HFFc6 (cell line): ENCODE measurements at places on chromosomes 3 and 15.
A peak's percentile ranks its signal among the peaks of the same experiment; 100 is the strongest.

DNA sequence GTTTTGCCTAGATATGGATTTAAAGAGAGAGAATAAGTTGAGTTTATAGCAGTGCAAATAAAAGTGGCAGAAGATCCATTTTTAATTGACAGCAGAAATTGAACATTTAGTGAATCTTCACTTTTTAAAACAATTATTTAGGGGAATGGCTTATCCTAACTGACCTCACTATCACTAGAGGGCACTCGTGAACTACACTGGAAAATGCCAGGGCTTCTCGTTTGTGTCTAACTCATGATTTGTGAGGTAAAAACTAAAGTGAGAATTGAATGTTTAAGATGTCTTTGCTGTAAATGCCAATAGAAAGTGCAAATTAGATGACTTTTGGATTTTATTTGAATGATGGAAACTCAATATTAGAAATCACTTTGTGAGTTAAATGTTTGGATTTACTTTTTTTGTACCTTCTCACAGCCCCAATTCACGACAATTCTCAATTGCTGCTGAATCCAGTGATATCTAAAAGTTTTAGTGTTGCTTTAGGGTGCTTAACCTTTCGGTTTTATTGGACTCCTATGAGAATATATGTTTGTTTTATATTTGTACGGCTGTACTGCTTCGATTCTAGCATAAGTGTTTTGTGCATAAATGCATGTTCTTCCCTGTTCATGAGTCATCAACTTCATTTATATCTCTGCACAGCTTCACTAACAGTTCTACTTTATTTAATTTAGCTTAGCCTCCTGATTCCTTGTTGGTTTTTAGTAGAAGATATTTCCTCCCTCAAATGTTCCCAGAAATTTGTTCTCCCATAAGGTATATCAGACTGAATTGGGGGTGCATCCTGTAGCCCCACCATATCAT, 462.1 kb downstream of the MFSD1 start:
- DNase-seq = peak; percentile 50
- no peak overlapping the region for H3K27ac ChIP-seq
- H3K4me1 ChIP-seq = peaks cover 22% of the 10 kb centered on the region
- H3K27me3 ChIP-seq = peaks cover 10% of the 10 kb centered on the region
- no peaks in the 10 kb centered on the region for H3K36me3 ChIP-seq

- peak within 1 kb of the TSS; percentile 92 for H3K27ac ChIP-seq
- H3K27me3 ChIP-seq = peaks cover 5% of the 10 kb centered on the region; the same call in 1 of the 2 replicates
- peaks cover 24% of the 10 kb centered on the region for H3K36me3 ChIP-seq
- peaks cover 35% of the 10 kb centered on the region for H3K4me1 ChIP-seq
- peak; percentile 32 for DNase-seq
Observed at GRCh38 chr3:136818769-136819391, at the start of gene SLC35G2. TSS of gene SLC35G2 (plus strand) at chr3:136819126. CDS start at chr3:136854461, 35,335 bp downstream.

DNA sequence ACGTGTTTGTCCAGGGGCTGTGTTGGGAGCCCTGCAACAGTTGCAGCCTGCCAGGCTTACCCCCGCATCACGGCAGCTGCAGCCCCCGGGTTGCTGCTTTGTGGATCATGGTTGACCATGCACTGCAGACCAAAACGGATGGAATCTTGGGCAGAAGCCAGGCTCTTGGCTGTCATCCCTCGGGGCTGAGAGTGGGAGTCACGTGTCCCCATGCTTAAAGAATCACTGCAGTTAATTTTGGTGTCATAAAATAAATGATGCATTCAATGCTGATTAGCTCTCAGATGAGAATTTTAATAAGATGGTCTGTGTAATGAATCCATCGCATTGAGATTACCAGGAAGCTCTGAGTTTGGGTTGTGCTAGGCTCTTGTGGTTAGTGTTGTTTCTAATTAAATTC, 115.6 kb downstream of the CHDH start:
- H3K4me1 ChIP-seq = no peaks in the 10 kb centered on the region; the same call in 1 of the 2 replicates
- H3K27ac ChIP-seq = no peak overlapping the region
- peaks cover 17% of the 10 kb centered on the region for H3K27me3 ChIP-seq
- H3K4me3 ChIP-seq = no peak overlapping the region
- no peaks in the 10 kb centered on the region for H3K36me3 ChIP-seq
- DNase-seq = peak; percentile 11

DNA sequence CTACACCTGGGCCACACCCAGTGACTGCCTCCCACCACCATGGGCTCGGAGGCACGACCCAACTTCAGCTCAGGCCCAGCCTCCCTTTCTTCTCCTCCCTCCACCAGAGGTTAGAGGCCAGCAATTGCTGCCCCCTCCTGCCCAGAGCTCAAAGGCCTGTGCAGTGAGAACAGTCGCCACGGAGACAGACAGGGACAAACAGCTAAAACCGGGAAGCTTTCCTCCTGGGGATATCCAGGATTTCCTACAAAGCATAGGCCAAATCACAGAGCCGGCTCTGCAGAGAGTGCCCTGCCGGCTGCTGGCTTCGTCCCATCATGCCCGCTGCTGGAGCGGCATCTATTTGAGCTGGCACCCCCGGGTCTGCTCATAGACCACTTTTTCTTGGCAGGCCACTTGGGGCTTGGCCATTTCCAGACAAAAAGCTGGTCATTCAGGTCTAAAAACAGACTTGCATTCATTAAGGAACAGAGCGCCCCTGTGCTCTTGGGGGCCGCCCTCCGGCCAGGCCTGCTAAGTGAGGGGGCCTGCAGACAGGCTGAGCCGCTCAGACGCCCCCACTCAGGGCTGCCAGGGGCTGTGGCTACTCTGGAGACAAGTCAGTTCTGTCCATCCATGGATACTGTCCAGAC, 17.5 kb downstream of the GRAMD2A start:
- DNase-seq = no peak
- H3K36me3 ChIP-seq = no peaks in the 10 kb centered on the region
- H3K4me3 ChIP-seq = no peak overlapping the region
- no peak overlapping the region for H3K27ac ChIP-seq

DNA sequence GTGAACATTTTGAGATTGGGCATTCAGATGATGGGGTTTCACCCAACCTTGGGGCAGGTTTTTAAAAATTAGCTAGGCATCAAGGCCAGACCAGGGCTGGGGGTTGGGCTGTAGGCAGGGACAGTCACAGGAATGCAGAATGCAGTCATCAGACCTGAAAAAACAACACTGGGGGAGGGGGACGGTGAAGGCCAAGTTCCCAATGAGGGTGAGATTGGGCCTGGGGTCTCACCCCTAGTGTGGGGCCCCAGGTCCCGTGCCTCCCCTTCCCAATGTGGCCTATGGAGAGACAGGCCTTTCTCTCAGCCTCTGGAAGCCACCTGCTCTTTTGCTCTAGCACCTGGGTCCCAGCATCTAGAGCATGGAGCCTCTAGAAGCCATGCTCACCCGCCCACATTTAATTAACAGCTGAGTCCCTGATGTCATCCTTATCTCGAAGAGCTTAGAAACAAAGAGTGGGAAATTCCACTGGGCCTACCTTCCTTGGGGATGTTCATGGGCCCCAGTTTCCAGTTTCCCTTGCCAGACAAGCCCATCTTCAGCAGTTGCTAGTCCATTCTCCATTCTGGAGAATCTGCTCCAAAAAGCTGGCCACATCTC, 6.1 kb downstream of the RHO start:
- H3K4me3 ChIP-seq = no peak overlapping the region
- DNase-seq = no peak
- no peak overlapping the region for H3K27ac ChIP-seq
- peaks cover 24% of the 10 kb centered on the region for H3K4me1 ChIP-seq
- H3K36me3 ChIP-seq = no peaks in the 10 kb centered on the region

- peaks cover 2% of the 10 kb centered on the region; the same call in 1 of the 2 replicates for H3K27me3 ChIP-seq
- no peak for DNase-seq
- H3K4me1 ChIP-seq = no peaks in the 10 kb centered on the region
- H3K36me3 ChIP-seq = peaks cover 34% of the 10 kb centered on the region
Observed at GRCh38 chr15:22903961-22904534, 65.6 kb downstream of the NIPA2 start.

DNA sequence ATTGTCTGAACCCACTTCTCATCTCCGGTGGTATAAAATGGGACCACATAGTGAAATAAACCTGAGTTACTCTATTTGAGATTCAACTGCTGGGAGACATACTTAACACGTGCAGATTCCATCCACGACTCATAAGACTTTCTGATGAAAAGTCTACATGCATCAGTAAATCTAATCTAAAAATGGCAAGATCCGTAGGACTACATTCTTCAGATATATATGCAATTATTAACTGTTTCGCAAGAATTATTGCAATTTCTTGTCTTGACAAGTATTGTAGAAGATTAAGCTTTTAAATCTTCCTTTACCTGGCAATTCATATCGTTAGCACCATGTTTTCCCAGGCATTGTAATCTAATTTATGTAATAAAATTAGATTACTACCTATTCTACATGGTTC, 718.7 kb upstream of the CBLB start:
- H3K36me3 ChIP-seq = no peaks in the 10 kb centered on the region
- H3K4me1 ChIP-seq = no peaks in the 10 kb centered on the region
- DNase-seq = no peak
- no peak overlapping the region for H3K27ac ChIP-seq
- no peak overlapping the region for H3K4me3 ChIP-seq
- no peaks in the 10 kb centered on the region for H3K27me3 ChIP-seq

DNA sequence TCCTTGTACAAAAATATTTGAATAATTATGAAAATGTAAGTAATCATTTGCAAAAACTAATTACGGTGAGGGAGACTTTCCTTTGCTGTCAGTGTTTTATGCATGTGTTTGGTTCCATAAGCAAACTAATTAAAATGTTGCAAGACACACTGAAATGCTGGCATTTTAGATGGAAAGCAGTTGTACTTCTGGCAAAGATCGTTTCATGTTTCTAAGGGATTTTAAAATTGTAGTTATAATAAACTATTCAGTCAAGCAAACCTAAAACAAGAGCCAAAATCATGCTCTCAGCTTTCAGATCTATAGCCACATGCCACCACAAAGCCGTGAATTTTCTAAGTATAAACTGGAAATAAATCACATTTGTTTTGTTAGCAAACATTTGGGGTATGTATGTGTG, 240.1 kb upstream of the ZNF385D start:
- no peaks in the 10 kb centered on the region for H3K4me1 ChIP-seq
- H3K27ac ChIP-seq = no peak overlapping the region
- H3K4me3 ChIP-seq = no peak overlapping the region
- DNase-seq = no peak
- no peaks in the 10 kb centered on the region; the same call in 1 of the 2 replicates for H3K27me3 ChIP-seq
- H3K36me3 ChIP-seq = no peaks in the 10 kb centered on the region

DNA sequence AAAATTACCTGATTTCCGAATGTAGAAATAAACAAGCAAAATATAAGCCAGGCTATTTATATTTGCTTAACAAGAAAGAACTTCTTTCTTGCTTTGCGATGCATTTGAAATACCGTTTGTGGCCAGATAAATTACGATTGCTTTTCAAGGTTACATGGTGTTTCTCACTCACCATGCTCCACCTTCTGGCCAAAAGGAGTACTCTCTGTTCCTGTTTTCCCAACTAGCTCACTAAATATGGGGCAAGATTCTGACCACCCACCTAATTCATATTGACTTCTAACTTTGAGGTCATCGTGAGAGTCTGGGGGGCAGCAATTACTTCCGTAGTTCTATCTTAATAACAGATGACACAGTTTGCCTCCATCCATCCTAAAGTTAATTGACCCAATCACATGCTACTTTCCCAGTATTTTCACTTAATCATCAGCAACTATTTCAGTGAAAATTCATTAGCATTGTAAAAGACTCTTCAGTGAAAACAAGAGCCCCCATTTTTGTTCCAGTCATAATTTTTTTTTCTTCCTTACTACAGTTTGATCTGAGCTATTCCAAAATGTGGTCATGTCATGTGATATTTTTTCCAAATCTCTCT, 25.9 kb downstream of the ACP3 start:
- H3K27me3 ChIP-seq = peaks cover 11% of the 10 kb centered on the region; the same call in 1 of the 2 replicates
- H3K27ac ChIP-seq = no peak overlapping the region
- H3K36me3 ChIP-seq = no peaks in the 10 kb centered on the region
- H3K4me1 ChIP-seq = peaks cover 22% of the 10 kb centered on the region
- DNase-seq = peak; percentile 52
- no peak overlapping the region for H3K4me3 ChIP-seq

DNA sequence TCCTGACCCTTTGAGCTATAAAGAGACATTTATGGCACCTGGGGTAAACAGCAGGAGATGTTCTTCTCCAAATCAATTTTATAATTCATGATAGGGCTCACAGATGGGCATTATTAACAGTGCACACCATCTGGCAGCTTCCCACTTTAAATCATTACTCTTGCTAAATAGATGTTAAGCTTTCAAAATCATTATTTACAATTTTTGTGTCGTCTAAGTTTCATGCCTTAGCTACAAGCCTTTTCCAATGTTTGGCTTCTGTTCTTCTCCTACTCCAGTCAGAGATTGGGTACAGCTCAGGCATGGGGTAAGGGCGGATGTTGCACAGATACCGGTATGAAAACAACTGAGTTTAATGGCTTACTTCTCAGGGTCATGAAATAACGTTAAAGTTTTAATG, 120.9 kb upstream of the PFN2 start:
- H3K27ac ChIP-seq = no peak overlapping the region
- no peaks in the 10 kb centered on the region; the same call in 1 of the 2 replicates for H3K27me3 ChIP-seq
- H3K4me3 ChIP-seq = no peak overlapping the region
- H3K4me1 ChIP-seq = peaks cover 51% of the 10 kb centered on the region

GRCh38 chr15:65396283-65396964, 18.6 kb upstream of the IGDCC3 start:
- DNase-seq = no peak
- no peak overlapping the region for H3K27ac ChIP-seq
- H3K4me3 ChIP-seq = no peak overlapping the region

- no peak overlapping the region for H3K4me3 ChIP-seq
- no peaks in the 10 kb centered on the region for H3K4me1 ChIP-seq
- no peaks in the 10 kb centered on the region for H3K27me3 ChIP-seq
- H3K36me3 ChIP-seq = no peaks in the 10 kb centered on the region
- no peak overlapping the region for H3K27ac ChIP-seq
- no peak for DNase-seq
Observed at GRCh38 chr3:56192001-56192400, 276.3 kb downstream of the ERC2 start.

DNA sequence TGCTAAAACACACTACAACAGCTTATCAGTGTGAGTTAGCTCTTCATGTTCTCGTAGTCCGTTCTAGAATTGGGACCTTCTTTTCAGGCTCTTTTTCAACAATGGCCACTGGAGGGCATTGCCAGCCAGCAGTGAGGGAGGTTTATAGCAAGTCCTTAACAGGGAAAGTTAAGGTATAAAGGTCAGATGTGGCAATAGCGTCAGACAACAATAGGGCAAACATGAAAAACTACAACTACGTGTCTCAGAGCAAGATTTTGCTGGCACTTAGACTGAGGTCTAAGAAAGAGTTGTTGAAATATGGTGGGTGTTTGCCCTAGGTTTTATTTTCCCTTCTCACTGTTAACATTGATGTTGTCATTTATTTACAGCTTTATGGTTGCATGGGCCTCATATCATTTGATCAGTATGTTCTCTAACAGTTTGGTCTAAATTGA, 161.4 kb downstream of the GMNC start:
- H3K27me3 ChIP-seq = peaks cover 7% of the 10 kb centered on the region
- H3K36me3 ChIP-seq = no peaks in the 10 kb centered on the region
- peaks cover 14% of the 10 kb centered on the region for H3K4me1 ChIP-seq
- no peak overlapping the region for H3K4me3 ChIP-seq

DNA sequence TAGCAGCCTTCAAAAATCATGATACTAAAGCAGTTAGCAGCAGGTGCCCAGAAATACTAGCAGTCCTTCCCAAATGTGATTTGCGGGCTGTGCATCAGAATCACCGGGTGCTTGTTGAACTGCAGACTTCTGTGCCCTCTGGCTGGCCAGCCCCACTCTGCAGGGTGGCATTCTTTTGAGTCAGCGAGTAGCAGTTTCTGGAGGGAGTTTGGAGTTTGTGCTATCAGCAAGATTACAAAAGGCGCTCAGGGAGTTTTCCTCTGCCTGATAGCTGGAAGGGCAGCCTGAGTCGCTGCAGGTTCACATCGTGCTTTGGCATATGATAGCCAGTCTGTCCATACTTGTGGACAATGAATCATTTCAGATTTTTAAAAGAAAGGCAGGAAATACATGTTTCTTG, 57.6 kb downstream of the CLDN11 start:
- peaks cover 56% of the 10 kb centered on the region for H3K4me1 ChIP-seq
- H3K27ac ChIP-seq = no peak overlapping the region
- no peaks in the 10 kb centered on the region for H3K27me3 ChIP-seq
- no peaks in the 10 kb centered on the region for H3K36me3 ChIP-seq
- no peak overlapping the region; the same call in 1 of the 2 replicates for H3K4me3 ChIP-seq
